ENCODE measurements at places on chromosomes 5 and 9. TPM values are rescaled to one million over a fixed set of nuclear protein-coding genes. Genes with fewer than 3 reads are reported as not detected.

DNA sequence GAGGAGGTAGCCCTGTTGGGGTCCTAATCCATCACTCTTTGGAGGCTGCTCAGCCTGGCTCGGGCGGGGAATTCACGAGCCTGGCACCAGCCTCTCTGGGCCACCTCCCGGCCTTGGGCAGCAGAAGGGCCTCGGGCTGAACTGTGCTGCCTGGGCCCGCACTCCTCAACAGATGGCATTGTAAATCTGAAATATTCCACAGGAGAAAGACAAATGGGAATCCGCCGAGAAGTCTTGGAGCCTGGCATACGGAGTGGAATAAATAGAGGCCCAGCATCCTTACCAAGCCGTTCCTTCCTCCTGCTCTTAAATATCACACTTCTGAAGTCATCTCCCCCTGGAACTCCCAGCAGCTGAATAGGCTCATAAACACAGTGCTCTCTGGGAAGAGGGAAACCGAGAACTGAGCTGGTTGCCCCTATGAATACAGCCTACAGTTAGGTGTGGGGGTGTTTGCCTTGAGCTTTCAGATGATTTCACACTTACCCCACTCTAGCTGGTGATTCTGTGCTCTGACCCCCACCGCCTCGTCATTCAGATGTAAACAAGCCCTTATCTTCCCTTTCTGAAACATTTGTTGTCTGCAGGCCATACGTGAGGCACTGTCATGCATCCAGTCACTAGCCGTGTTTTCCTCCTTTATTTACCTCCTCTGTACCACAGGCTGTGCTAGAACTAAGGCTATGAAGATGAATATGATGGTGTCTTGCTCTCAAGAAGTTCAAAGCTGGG, 455.0 kb upstream of the CLINT1 start:
- no peak for DNase-seq

DNA sequence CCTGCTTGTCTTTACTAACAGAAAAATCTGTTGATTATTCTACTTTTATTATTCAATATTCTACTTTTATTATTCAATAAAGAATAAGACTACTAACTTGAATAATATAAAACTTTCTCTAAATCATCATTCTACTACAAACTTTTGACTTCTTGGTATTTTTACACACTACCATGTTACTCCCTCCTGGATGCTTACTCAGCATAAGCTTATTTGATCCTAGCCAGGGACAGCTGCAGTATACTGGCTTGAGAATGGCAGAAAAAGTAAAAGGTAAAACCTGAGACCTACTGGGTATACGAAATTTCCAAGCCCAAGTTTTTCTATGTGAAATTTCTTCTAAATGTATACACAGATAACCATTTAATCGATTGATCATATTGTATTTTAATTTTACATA, 26.1 kb downstream of the PGGT1B start:
- DNase-seq, result no peak

DNA sequence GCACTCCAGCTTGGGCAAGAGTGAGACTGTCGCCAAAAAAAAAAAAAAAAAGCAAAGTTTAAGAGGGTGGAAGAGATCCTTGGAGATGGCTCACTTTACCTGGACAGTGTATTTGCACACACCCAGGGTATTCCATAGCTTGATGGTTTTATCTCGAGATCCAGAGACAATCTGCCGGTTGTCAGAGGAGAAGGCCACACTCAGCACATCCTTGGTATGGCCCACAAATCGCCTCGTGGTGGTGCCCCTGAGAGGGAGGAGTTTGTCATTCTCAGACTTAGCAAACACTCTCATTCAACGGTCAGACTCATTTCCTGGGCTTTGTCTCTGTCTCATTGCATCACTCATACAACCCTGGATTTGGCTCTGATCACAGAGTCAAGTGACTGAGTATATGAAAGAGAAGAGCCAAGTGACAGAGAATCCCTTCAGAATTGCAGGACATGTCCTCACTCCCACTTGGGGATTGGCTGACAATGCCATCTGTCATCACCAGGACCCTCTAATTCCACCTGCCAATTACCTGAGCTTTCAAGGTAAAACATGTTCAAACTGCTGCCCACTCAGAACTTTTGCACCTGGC, 2.2 kb downstream of the RACK1 start:
- DNase-seq, result no peak

DNA sequence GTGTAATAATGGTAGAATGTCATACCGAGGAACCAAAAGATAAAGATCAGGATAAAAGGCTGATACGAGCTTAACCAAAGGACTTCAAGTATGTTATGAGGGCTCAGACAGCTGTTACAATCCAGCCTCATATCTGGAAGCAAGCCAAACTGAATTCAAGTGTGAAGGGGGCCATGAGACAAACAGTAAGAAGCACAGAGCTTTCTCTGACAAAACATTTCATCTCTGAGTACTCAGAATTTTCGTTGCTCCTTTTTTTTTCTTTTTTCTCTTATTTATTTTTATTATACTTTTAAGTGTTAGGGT, 52.9 kb upstream of the CD180 start:
- no peak for DNase-seq

- DNase-seq, result no peak
These were observed 57.8 kb upstream of the RAI14 start for GRCh38 chr5:34598177-34598794.

DNA sequence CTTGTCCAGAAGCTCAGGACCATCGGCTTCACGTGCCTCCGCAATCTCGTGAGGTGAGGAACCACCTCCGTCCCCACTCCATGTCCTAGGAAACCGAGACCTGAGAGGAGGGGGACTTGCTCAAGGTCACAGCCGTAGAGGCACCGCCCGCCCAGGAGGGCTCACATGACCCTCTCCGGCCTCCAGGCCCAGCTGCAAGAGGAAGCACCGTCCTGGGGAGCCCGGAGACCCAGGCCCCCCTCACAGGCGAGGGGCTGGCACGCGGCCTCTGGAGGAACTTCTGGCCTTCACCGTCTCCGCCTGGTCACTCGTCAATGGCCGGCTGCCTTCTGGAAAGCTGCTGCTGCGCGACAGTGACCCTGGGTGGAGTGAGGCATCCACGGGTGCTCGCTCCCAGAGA, 24.2 kb downstream of the FAM78A start:
- no peak for DNase-seq

DNA sequence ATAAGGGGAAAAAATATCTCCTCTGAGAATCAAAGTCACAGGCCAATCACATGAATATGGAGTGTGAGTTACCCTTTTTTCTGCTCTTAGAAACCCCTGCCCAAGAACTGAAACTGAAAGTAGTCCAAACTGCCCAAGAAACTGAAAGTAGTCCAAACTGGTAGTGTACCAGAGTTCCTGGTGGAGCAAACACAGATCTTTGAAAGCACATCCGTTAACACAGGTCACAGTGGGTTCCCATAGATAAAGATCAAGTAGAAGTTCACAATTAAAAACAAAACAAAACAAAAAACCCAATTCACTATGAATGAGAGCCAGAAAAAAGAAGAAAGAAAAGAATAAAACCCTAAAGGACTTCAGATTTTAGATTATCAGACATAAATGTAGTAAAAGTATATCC, 332.4 kb upstream of the EFNA5 start:
- no peak for DNase-seq

- no peak for DNase-seq
These were observed 2.0 kb downstream of the MZB1 start for GRCh38 chr5:139387611-139388197.

DNA sequence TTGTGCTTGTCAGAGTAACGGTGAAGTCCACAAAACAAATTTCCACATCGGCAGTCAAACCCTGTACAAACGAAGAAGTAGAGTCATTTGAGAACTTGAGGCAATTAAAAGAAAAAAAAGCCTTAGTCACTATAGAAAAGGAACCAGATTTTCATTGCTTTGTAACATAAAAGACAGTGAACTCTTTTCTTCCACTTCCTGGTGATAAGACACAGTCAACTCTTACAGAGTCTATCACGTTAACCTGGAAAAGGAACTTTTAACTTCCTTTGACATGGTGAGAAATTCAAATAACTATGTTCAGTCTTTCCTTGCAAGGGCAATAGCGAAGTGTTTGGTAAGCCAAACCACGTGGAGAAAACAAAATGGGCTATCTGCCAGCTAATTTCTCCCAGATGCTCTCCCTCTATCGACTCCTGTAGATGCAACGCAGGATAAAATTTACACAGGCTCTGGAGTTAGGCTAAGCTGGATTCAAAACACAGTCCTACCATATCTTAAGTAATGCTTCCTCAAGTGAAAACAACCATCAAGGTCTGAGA, 8.9 kb downstream of the ZFAND5 start:
- DNase-seq, result no peak

- DNase-seq, result no peak
These were observed 13.3 kb downstream of the SLC25A46 start for GRCh38 chr5:110751902-110752762.

CENPH gene
- 5.0 TPM for total RNA-seq

GABRA6 gene
- total RNA-seq, result not detected

ZNF618 gene
- total RNA-seq, result 3.3 TPM

DNA sequence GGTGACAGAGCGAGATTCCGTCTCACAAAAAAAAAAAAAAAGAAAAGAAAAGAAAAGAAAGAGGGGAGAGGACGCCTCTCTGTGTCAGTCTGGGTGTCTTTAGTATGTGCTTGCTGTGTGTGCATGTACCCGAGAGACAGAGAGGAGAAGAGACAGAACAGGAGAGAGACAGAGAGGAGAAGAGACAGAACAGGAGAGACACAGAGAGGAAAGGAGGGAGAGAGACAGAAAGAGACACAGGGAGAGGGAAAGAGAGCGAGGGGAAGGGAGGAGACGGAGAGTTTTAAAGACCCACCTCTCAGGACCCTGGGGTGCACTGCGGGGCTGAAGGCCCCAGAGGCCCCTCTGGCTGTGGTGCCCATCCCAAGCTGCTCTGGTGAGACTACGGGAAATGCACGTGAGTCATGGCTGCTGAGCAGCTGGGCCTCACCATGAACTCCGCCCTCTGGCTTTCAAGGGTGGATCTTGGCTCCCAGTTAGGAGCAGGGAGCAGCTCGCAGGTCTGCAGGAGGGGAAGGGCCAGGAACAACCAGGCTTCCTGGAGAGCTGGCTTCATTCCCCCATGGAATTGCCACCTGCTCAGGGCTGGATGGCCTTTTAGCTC, 7.9 kb downstream of the SLC6A3 start:
- DNase-seq, result peak; percentile 27

DNA sequence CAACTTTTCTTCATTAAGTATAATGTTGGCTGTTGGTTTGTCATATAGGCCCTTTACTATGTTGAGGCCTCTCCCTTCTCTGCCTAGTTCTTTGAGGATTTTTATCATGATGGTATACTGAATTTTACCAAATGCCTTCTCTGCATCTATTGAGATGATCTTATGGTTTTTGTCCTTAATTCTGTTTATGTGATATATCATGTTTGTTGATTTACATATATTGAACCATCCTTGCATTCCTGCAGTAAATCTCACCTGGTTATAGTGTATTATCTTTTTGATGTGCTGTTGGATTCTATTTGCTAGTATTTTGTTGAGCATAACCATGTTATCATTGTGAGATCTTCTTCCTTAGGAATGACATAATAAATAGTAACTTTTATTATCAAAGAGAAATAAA, 362.9 kb downstream of the CCDC171 start:
- no peak for DNase-seq

All from left colon (tissue), 2 donors.